ENCODE measurements at places on chromosomes 11 and 22.

GRCh38 chr11:11279956-11280689 lies 72.9 kb downstream of the CSNK2A3 start:
- peak; percentile 24 for DNase-seq

- DNase-seq = peak; percentile 71
These were observed 20.0 kb upstream of the TUB start for GRCh38 chr11:8060801-8061554.

- peak; percentile 19 for DNase-seq
These were observed 65.9 kb upstream of the HMGXB4 start for GRCh38 chr22:35191412-35191811.

- peak; percentile 92 for DNase-seq
These were observed 34.3 kb downstream of the TSPAN18 start for GRCh38 chr11:44760917-44761550.

DNA sequence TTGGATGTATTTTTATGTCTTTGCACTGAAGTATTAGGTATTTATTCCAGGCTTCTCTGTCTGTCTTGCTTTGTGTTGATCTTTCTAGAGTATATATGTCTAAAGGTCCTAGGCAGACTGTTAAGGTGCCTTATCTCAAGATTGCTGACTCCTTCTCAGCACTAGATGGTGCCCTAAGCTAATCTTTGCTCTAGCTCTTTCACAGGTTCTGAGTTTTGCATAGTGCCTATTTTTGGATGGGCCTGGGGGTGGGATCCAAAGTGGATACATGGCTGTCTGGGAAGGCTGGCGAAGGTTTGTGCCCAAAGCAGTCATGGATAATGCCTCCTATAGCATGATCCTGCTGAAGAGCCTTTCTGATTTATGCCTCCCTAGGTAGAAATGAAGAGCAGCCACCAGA lies 154.9 kb downstream of the TRPC6 start:
- DNase-seq = peak; percentile 31

DNA sequence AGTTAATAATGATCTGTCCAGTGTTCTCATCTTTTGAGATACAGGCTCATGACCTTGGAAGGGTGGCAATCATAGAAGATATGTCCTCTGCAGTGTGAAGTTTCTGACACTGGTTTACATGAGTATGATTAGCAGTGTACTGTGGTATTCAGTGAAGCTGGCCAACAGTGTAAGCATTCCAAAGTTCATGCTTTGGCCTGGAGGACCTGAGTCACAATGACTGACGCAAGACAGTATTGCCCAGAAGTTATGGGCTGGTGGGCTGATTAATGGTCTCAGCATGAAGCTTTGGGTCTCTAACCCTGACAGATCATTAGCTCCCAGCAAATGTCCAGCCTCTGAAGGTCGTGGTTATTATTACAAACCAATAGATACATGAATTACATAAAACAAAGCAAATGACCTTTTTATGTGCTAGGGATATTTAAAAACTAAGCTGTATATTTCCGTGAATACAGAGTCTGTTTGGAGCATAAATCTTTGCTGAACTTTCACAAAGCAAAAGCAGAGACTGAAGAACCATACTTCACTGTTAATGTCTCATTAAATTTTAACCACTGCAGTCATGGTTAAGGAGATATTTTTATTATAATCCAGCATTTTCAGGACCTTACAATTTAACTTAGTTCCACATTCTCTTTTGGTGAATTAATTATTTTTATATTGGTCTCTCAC lies 28.3 kb upstream of the USP47 start:
- DNase-seq = peak; percentile 89

DNA sequence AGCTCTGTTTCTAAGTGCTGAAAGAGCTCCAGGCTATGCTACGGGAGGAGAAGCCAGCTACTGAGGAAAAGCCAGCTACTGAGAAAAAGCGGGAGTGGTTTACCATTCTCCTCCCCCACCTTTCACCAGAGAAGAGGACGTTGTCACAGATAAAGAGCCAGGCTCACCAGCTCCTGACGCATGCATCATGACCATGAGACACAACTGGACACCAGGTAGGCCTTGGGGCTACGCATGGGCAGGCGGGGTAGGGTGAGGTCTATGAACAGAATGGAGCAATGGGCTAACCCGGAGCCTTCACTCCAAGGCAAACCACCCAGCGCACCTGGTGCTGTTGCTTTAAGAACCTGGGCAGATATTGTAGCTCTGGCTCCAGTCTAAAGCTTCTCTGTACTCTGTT lies 1.1 kb downstream of the IL18BP start:
- DNase-seq = no peak

DNA sequence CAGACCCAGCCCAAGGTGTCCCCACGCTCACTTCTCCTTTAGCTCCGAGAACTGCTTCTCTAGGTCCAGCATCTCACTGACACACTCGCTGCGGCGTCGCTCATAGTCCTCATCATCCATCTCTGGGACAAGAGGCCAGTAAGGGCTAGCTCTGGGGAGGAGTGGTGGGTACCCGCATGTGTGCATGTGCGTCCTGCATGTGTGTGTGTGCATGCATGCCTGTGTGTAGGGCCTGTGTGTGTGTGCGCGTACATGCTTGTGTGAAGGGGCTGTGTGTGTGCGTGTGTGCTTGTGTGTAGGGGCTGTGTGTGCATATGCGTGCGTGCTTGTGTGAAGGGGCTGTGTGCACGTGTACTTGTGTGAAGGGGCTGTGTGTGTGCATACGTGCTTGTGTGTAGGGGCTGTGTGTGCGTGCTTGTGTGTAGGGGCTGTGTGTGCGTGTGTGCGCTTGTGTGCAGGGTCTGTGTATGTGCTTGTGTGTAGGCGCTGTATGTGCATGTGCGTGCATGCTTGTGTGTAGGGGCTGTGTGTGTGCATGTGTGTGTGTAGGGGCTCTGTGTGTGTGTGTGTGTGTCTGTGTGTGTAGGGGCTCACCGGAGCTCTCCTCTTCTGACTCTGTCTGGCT lies 3.3 kb downstream of the BRMS1 start:
- no peak for DNase-seq

- no peak for DNase-seq
These were observed 308.0 kb upstream of the ZC3H12C start for GRCh38 chr11:109785198-109785597.

DNA sequence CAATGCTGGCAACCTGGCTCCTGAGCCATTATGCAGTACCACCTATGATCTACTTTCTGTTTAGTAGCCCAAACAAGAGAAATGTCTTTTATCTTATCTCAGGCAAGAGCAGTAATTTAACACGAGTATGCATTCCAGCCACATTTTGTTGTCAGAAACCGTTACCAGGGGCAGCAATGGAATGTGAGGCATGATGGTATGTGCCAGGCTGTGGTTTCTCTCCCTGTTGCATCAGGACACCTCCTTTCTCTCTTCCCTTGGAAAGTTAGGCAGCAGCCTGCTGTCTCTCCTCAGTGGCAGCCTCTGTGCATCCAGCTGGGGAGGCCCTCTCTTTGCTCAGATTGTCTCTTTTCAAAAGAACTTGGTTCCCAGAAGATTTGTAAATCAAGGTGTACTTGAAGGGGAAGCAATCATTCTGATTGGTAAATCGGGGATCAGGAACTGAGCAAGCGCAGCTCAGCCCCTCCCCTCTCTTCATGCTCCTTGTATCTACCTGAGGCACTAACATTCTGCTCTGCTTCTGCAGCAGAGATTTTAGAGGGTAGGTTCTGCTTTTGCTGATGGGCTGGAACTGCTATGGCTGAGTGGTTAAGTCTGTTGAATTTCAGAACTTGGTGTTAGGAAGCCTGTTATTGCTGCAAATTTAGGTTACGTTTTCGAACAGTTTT lies 229.2 kb downstream of the ADAMTS15 start:
- peak; percentile 90 for DNase-seq

GRCh38 chr11:13289081-13289480 lies 11.5 kb downstream of the BMAL1 start:
- peak; percentile 33 for DNase-seq

- no peak for DNase-seq
These were observed 47.6 kb upstream of the PPARA start for GRCh38 chr22:46102752-46103151.

- no peak for DNase-seq
These were observed 18.0 kb upstream of the CABP2 start for GRCh38 chr11:67541198-67541597.

DNA sequence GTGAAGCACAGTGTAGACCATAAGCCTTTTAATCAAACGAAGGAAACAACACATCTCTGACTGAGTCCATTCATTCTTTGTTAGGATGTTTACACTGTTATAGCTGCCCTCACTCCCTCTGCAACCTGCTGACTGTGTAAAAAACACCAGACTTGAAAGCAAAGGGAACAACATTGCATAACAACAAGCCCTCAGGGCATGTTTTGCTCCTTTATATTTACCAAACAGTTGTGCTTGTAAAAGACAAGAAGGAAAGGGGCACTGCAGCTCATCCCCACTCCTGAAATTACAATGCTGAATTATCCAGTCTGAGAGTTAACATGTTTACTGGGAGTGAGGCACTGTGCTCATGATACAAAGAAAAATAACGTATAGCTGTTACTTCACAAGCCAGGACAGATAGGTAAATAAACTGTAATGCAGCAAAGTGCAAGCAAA lies 46.4 kb downstream of the RAB30 start:
- DNase-seq = no peak

DNA sequence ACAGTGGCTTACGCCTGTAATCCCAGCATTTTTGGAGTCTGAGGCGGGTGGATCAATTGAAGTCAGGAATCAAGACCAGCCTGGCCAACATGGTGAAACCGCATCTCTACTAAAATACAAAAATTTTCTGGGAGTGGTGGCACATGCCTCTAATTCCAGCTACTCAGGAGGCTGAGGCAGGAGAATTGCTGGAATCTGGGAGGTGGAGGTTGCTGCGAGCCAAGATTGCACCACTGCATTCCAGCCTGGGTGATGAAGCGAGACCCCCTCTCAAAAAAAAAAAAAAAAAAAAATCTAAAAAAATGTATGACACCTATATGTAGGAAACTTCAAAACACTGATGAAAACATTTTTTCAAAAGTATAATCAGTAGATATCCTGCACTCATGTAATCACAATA lies 242.7 kb upstream of the CHORDC1 start:
- DNase-seq = no peak

- no peak for DNase-seq
These were observed 32.3 kb downstream of the PITPNB start for GRCh38 chr22:27886843-27887151.

DNA sequence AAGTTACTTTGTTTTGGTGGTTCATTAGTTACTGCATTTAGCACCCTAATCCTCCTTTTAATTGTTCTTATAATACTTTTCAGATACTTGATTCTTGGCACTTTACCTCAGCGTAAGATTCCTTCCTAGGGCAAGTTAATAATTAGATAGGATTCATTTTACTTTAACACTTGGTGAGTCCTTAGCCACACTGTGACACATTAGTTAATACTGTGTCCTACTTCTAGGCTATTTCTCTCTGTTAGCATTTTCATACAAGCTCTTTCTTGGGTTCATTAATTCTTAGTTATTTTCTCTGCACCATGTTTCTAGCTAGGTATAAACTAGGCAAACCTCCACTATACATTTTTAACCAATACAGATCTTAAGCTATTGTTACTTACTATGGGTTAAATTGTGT lies 16.1 kb downstream of the OR5M3 start:
- DNase-seq = no peak

- DNase-seq = no peak
These were observed 8.3 kb upstream of the RCE1 start for GRCh38 chr11:66834943-66835342.

GRCh38 chr11:128848815-128849455 lies 18.2 kb downstream of the KCNJ1 start:
- DNase-seq = peak; percentile 33

GRCh38 chr11:90202342-90202741 lies 20.5 kb downstream of the CHORDC1 start:
- DNase-seq = no peak

DNA sequence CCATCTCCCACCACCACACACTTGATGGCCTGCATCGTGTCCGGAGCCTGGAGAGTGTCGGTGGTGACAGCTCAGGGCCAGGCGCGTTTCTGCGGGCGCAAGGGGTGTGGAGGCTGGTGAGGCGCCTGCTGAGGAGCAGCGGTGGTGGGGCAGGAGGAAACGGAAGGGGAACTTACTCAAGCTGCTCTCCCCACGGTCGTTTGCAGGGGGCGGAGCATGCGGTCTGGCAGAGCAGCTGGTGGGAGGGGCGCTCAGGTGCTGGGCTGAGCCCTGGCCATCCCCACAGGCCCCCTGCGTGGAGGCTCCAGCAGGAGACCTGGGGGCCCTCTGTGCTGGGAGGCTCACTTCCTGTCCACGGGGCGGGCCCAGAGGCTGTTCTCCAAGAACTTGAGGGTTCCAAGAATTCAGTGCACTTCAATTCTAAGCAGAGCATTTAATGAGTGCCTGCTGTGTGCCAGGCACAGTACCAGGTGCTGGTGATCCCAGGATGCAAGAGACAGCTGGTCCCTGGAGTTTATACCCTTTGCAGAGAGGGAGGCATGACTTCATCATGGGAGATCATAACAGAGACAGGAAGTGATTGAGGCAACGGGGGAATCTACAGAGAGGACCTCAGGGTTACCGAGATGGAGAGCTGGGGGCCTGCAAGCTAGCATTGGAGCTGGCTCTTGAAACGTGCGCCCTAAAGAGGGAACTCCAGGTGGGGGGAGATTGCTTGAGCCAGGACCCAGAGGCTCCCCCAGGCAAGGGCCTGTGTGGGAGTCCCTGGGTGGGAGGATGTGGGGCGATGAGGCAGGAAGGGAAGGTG lies at the start of gene RAC2:
RAC2 (minus strand) TSS at position 156 of the 808 bp plus-strand sequence; CDS start at position 35, 121 bp downstream.
- peak; percentile 75 for DNase-seq

DNA sequence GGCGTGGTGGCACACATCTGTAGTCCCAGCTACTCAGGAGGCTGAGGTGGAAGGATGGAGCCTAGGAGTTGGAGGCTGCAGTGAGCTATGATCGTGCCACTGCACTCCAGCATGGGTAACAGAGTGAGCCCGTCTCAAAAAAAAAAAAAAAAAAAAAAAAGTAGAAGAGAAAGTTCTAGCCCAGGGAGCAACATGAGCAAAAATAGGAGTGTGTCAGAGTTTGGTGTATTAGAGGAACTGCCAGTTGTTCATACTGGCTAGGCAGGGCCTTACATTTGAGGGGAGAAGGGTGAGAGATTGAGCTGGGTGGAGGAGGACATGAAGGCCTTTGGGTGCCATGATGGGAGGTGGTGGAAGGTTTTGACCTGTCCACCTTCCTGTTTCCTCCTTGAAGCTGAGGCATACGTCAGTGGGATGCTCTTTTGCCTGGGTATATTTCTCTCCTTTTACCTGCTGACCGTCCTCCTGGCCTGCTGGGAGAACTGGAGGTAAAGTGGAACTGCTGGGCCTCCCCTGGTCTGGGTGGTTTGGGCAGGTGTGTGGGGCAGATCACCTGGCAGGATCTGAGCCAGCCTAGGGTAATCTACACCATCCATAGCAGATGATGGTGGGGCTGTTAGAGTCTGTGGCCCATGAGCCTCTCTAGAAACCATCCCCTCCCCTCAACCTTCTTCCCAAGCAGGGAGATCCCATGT lies 7.3 kb downstream of the SIDT2 start:
- no peak for DNase-seq

- no peak for DNase-seq
These were observed 13.7 kb downstream of the DCDC1 start for GRCh38 chr11:31355817-31356216.

Measured in fibroblast of skin of right biceps (primary cell).